ENCODE measurements at places on chromosomes 16 and 17. TPM values are rescaled to one million over a fixed set of nuclear protein-coding genes. Genes with fewer than 3 reads are reported as not detected.

The CRHR1 gene
- total RNA-seq, result not detected

DNA sequence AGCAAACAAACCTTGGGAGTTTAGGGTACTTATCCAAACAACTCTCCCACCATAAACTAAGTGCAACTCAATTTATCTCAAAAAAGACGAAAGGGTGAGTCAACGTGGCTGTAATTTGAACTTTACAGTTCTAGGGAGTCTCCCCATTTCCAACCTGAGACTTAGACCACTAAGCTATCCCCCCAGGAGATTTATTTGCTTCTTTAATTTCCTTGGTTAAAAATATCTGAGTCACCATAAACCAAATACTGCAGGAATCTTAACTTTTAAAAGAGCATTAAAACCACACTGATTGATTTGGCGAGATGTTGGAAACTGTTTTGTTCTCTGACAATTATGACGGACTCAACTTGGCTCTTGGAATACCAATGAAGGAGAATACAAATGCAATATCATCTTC lies 299.3 kb upstream of the SOX9 start:
- no peak for DNase-seq

DNA sequence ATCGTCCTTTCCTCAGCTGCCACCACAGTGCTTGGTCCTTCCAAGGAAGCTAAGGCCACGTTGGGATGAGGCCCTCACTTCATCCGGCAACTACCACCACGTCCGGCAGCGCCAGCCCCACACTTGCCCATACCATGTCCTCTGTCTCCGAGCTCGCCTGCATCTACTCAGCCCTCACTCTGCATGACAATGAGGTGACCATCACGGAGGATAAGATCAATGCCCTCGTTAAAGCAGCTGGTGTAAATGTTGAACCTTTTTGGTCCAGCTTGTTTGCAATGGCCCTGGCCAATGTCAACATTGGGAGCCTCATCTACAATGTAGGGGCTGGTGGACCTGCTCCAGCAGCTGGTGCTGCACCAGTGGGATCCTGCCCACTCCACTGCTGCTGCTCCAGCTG lies 44.9 kb downstream of the TTC19 start:
- DNase-seq, result no peak

DNA sequence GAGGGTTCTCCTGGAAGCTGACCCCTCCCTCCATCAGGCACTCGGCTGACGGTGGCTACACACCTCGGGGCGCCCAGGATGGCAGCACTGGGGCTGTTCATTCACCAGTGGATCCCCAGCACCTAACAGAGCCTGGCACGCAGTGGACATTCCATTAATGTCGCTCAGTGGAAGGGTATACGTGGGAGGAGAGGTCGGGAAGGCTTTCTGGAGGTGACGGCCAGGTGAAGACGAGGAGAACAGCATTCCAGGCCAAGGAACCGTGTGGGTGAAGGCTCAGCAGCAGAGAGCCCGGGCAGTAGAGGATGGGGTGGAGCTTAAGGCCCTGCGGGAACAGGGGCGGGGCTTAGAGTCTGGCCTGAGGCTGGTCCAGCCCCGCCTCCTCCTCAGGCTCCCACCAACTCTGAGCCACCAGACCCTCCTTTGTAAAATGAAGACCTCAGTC lies 2.5 kb upstream of the HS3ST6 start:
- no peak for DNase-seq

DNA sequence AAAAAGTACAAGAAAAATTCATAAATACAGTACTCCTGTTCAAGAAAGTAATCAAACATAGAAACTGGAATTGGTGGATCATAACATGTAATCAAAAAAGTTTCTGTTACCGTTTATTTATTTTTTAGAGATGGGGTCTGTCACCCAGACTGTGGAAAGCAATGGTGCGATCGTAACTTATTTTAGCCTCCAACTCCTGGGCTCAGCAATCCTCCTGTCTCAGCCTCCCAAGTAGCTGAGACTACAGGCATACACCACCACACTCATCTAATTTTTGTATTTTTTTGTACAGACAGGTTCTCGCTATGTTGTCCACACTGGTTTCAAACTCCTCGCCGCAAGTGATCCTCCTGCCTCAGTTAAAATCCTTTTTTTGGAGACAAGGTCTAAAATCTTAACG lies 22.5 kb downstream of the ARHGAP17 start:
- no peak for DNase-seq

Measured in lung (tissue), 17 donors.